ENCODE measurements at places on chromosomes 1 and 21.

DNA sequence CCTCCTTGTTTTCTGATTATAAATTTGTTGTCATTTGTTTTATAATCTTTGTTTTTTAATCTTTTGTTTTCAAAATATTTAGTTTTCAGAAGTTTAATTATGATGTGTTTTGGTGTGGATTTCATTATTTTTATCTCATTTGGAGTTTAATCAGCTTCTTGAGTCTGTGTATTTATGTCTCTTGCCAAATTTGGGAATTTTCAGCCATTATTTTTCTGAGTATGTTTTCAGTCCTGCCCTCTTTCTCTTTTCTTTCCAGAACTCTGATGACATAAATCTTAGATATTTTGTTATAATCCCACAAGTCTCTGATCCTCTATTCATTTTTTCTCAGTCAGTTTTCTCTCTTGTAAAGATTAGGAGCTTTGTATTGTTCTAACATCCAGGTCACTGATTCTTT lies 89.8 kb downstream of the RHOU start:
- DNase-seq, result no peak

DNA sequence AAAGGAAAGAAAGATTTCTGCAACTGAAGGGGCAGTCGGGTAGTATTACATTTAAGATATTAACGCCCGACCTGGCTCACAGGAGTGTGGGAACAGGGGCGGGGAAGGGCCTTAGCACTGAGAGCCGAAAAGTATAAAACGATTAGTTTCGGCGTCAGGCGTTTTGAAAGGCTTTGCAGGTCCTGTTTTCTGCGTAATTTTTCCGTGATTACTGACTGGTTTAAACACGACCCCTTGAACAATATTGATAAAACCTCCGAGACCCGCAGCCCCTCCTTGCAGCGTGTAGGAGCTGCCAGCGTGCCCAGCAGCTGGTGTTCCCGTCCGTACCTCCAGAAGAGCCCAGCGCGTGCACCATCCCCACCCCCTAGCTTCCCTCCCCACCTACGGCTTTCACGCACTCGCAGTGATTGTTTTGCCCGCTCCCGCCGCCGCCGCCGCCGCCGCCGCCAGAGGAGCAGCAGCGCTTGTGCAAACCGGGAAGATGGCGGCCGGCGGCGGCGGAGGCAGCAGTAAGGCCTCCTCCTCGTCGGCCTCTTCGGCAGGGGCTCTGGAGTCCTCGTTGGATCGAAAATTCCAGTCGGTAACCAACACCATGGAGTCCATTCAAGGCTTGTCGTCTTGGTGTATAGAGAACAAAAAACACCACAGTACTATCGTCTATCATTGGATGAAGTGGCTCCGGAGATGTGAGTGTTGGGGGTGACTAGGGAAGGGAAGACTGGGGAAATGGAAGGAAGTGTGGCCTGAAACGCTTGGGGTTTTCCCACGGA lies 470 bp downstream of the RPRD2 start:
- DNase-seq, result peak; percentile 76

DNA sequence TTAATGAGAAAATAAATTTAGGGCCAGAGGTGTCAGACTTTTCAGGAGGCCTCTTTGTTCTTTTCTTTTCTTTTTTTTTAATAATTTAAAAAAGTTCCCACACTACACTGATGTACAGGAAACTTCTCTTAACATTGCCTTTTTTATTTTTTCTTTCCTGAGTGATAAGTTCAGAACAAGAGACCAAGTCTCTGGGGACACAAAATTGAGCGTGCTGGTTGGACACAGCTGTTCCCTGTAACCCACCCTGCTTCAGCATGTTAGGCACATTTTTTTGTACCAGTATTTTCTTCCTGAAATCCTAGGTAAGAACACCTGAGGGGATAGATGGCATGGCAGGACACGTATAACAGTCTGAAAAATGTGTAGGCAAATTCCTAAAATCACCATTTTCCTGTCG lies 50.1 kb downstream of the PBX1 start:
- DNase-seq, result no peak

DNA sequence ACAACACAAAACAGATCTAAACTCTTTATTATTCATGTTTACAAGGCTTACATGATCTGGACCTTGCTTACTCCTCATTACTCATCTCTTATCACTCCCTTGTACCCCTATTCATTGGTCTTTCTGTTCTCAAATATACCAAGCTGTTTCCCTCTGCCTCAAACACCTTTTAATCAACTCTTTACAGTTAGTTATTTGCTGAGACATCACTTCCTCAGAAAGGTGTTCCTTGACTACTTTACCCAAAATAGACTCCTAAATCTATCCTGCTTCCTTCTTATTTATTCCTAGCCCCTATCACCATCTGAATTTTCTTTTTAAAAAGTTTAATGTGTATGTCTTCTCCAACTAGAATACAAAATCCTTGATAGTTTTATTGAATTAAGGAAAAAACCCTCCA lies 100.6 kb upstream of the SLFNL1 start:
- DNase-seq, result no peak

DNA sequence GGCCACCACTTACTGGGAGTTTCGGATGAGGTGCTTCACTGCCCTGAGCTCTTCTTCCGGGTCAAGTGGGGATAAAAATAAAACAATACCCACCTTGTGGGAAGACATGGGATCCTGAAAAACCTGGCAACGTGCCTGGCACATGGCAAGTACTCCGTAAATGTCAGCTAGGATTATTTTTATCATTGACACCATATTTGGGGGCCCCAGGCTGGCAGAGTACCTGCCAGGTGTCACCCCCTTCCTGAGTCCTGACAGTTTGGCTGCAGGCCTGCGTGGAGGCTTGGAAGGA lies 9.2 kb upstream of the EPHA2 start:
- DNase-seq, result no peak

GRCh38 chr1:210434223-210434622 lies 105.5 kb downstream of the HHAT start:
- no peak for DNase-seq

DNA sequence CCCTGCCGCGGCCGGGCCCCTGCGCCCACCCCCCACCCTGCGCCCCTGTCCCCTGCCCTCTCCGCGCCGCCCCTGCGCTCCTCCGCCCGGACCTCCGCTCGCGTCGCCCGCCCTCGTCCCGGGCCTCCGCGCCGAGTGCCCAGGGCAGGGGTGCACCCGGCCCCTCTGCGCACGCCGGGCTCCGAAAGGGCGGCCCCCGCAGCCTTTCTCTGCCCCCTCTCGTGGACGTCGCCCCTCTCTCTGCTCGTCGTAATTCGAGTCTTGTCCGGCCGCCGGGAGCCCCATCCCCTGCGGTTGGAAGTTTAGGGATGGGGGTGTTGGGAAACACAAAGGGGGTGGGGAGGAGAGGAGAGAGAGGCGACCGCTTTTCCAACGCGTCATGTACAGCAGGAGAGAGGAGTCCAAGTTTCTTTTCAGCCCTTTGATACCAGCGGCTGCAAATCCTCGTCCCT lies 407 bp downstream of the GALNT2 start:
- no peak for DNase-seq

- no peak for DNase-seq
Observed at GRCh38 chr21:45976701-45977311, 4.8 kb upstream of the COL6A1 start.

DNA sequence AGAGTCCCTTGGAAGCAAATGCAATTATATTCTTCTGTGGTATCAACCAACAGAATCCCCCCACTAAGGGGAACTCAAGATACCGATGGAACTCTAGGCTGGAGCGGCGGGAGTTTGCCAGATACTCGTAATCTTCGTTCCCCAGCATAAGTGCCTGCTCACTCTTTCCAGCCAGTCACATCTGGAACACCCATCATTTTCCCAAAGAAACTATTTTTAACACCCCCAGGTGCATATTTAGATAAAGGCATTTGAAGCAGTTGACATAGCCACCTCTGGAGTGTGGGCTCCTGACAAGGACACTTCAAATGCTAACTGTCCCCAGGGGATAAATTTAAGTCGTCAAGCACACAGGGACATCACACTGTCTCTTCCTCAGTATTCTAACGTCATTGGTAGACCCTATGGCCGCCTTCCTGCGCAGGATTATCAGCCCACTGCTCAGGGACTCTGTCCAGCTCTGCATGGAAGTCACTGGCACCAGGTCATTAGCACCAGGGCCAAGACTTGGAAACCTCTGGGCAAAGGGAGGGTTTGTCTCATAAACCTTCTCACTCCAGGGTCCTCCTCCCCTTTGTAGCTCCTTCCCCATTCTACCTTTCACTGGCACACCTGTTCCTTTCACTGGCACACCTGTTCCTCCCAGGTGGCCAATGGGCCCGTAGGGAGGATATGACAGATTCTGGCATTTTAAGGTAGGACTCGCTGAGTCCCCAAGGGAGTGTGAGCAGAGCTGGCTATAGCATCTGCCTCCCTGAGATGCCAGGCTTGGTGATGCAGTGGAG lies 48.8 kb downstream of the H3-3A start:
- no peak for DNase-seq

GRCh38 chr1:204647114-204647804 lies 38.3 kb downstream of the LRRN2 start:
- no peak for DNase-seq

- no peak for DNase-seq
Observed at GRCh38 chr1:3312310-3312897, 142.1 kb upstream of the ARHGEF16 start.

DNA sequence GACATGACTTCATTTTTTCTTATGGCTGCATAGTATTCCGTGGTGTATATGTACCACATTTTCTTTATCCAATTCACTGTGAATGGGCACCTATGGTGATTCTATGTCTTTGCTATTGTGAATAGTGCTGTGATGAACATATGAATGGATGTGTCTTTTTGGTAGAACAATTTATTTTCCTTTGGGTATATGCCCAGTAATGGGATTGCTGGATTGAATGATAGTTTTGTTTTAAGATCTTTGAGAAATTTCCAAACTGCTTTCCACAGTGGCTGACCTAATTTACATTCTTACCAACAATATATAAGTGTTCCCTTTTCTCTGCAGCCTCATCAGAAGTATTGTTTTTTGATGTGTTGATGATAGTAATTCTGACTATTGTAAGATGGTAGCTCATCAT lies 361.7 kb upstream of the SGIP1 start:
- no peak for DNase-seq

GRCh38 chr1:28143496-28144202 lies 32.8 kb downstream of the PTAFR start:
- no peak for DNase-seq

- no peak for DNase-seq
Observed at GRCh38 chr1:222284466-222284865, 263.4 kb downstream of the HHIPL2 start.

DNA sequence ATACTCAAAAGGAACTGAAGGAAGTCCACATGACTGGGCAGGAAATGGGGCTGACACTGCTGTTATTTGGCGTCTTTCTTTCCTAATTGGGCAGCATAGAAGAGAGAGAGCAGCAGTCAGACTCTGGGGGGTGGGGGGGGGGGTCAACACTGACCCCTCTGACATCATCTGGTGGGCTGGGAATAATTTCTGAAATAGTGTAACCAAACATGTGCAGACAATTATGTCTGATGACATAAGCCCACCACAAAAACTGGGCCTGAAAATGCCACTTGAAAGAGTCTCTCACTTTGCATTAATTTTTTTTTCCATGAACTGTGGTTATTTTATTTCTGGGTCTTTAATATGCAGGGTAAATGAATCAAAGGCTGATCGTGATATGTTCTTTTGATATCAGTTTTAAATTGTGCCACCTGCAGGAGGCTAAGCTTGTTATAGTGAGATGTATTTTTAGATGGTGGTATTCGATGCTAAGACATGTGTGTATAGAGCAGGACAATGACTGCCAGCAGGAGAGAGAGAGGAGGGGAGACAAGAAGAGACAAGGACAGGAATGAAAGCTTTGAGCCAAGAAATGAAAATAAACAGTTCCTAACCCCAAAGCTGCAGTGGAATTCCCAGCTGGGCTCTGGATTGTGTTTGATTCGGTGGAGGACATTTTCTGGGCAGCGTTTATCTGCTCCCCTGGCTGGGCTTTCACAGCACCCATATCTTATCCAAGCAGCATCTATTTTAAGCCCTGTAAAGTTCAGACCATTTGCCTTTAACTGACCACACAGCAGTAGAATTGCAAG lies 264.7 kb downstream of the PBX1 start:
- no peak for DNase-seq

- DNase-seq, result no peak
Observed at GRCh38 chr1:202661136-202661845, 49.0 kb downstream of the SYT2 start.

- no peak for DNase-seq
Observed at GRCh38 chr1:227764019-227764391, 28.8 kb downstream of the SNAP47 start.

- DNase-seq, result peak; percentile 69
Observed at GRCh38 chr1:23809751-23810171, 9.2 kb upstream of the GALE start.

DNA sequence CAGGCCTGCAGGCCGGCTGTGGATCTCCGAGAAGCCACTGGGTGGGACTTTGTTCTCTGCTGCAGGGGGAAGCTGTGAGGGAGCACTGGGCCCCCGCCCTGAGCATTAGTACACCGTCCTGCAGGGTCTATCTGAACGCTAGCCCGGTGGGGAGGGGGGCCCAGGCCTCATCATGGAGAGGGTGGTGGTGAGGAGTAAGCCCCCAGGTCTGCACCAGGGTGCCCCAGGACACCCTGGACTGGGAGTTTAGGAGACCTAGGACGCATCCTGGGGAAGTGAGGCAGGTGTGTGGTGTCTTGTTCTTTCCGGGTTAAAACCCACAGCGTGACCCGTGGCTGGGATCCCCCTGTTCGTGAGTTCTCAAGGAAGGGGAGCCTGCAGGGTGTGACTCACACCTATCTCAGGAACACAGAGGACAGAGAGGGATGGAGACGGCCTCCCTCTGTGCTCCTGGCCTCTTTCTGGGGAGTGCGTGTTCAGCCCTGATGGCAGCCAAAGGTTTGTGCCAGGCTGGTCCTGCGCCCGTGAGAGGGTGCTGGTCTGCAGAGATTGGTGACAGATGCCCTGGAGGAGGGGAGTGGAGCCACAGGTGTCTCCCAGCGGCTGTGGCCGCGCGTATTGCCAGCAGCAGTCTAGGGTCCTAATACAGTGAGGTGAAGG lies 44.8 kb downstream of the AGPAT3 start:
- DNase-seq, result no peak

DNA sequence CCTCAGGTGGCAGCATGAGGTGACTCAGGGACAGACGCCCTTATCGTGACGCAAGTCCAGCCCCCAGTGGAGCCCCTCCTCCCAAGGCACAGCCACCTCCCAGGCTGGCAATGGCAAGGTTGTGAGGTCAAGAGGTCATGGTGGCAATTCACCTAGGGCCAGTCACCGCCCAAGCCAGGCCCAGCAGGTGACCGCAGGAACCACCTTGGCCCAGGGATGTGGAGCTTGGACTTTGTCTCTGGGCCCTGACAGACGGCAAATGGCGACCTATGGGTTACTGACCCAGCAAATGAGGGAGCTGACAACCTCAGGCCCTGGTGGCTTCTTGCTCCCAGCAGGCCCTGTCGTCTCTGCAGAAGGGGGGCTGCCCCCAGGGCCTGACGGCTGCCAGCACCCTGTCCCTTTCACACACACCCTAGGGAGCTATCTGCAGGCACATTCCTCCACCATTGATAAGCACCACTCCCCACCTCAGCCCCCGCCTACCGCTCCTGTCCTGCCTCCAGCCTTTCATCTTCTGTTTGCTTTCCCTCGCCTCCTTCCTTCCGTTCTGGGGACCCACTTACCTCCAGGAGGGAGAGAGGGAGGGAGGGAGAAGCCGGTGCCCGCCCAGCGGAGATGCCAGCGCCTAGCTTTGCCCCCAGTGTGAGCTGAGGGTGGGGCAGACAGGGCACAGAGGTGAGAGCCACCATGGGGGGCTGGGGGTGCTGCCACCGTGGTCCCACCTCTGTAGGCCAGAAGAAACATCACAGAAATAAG lies 12.1 kb downstream of the EPHA2 start:
- no peak for DNase-seq
